ENCODE measurements at places on chromosomes 1 and 21.

GRCh38 chr1:27154469-27154990 lies 395 bp downstream of the SLC9A1 start:
- no peak for DNase-seq

DNA sequence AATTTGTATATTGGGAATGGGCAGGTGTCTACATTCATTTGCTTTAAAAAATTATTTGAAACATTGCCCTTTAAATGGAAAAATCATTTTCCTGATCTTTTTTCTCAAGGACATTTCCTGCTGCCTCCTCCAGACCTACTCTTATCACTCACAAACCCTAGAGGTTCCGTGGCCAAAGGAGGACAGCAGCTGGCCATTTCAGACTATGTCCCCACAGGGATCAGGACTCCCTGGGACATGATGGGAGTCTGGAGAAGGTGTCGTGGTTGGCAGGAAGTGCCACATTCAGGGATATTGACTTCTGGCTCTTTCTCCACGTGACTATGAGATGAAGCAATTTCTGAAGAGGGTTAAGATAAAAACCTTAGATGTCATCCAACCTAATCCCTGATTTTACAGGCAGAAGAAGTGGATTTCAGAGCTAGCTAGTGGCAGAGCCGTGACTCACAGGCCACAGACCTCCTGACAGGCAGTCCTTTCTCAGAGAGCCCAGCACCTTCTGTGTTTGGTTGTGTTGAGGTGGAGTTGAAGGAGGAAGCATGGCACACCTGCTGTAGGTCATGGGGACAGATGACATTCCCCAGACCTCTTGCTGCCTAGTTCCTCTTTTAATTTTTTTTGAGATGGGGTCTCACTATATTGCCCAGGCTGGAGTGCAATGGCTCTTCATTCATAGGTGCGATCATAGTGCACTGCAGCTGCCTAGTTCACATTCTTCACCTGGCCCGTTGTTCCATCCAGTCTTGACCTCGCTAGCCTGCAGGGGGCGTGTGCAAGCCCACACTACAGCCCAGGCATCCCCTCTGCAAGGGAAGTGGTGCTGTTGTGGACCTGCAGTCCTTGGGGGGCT lies 25.5 kb upstream of the IL10 start:
- peak; percentile 19 for DNase-seq

DNA sequence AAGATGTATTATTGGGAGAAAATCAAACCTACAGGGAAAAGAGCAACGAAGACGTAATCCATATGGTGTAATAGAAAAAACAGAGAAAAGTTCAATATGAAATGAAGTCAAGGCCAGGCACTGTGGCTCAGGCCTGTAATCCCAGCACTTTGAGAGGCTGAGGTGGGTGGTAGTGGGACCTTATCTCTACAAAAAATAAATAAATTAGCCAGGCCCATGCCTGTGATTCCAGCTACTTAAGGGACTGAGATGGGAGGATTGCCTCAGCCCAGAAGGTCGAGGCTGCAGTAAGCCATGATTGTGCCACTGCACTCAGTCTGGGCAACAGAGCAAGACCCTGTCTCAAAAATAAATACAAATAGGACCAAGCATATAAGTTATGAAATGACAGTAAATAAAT lies 11.4 kb downstream of the DESI2 start:
- no peak for DNase-seq

GRCh38 chr1:21756393-21757089 lies 26.4 kb downstream of the USP48 start:
- no peak for DNase-seq

- no peak for DNase-seq
Measured at GRCh38 chr21:40847951-40848350, 993 bp upstream of the DSCAM start.

GRCh38 chr1:63884486-63884885 lies 110.7 kb downstream of the ROR1 start:
- DNase-seq, result no peak

GRCh38 chr1:76870037-76870436 lies 2.8 kb downstream of the ST6GALNAC5 start:
- no peak for DNase-seq

DNA sequence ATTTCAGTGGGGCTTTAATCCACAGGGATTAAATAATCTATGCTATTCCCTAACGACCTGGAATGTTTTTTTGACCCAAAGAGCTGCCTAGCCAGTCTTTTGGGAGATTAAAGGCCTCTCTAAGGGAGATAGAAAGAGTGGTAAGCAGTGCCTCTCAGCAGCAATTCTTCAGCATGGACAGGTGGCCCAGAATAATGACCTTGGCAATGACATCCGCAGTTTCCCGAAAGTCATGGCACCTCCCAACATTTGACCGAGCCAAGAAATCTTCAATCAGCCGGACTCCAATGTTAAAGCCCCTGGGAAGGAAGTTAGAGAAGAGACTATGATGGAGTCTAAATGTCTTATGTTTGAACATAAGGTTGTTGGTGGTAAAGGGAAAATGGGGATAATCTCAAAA lies 9.8 kb downstream of the TRAPPC3 start:
- DNase-seq, result no peak

DNA sequence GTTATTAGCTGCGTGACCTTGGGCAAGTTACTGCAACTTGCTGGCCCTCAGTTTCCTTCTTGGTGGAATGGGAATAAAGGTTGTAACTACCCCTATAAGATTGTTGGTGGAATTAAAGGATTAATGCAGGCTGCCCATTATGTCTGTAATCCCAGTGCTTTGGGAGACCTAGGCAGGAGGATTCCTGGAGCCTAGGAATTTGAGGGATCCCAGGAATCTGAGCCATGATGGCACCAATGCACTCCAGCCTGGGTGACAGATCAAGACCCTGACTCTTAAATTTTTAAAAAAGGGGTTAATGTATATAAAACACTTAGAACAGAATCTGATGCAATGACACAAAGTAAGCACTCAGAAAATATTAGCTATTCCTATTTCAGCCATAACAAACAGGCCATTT lies 67.3 kb downstream of the PTGER3 start:
- DNase-seq, result no peak

DNA sequence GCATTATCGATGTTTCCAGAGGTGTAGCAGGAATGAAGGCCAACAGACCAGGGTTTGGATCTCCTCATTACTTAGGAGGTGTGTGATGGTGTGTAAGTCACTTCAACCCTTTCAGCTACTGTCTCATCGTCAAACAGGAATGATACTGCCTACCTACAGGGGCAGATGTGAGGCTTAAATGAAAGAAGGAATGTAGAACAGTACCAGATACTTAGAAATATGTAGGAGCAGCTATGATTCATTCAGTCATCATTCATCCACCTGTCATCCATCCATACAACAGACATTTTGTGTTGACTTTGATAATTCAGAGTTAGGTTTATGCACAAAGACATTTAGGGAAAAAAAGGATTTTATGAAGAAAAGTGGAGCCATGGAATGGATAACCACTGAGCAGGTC lies 486.9 kb upstream of the DAB1 start:
- DNase-seq, result no peak

GRCh38 chr1:230898144-230898543 lies 29.8 kb upstream of the C1orf198 start:
- DNase-seq, result no peak

GRCh38 chr21:17784180-17784598 lies 35.0 kb downstream of the C21orf91 start:
- no peak for DNase-seq

GRCh38 chr1:162204129-162204822 lies 134.8 kb downstream of the NOS1AP start:
- no peak for DNase-seq

- DNase-seq, result no peak
Measured at GRCh38 chr21:14675774-14676530, 129.8 kb upstream of the SAMSN1 start.

GRCh38 chr1:185151215-185151614 lies 5.5 kb downstream of the TRMT1L start:
- DNase-seq, result no peak

GRCh38 chr1:184329962-184330868 lies 56.6 kb upstream of the C1orf21 start:
- DNase-seq, result no peak

DNA sequence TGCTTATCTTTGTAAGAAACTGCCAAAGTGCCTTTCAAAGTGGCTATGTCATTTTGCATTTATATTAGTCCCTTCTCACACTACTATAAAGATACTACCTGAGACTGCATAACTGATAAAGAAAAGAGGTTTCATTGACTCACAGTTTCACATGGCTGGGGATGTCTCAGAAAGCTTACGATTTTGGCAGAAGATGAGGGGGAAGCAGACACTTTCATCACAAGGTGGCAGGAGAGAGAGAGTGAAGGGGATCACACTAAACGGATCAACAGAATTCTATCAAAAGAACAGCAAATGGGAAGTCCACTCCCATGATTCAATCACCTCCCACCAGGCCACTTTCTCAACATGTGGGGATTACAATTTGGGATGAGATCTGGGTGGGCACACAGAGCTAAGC lies 1352.0 kb upstream of the B3GALT2 start:
- no peak for DNase-seq

DNA sequence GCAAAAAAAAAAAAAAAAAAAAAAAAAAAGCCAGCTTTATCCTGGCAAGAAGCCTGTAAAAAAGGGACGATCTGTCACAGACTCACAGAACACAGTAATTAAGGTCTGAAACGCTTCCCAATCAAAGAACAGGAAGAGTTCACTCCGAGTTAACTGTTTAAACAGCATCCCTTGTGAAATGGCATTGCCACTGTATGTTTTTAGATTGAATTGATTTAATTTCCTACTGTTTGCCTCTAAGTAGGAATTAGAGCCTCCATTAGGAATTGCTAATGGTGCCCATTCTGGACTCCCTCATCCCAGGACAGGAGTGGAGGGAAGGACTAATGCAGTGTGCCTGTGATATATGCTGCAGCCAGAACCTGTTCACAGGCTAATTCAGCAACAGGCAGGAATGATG lies 370.8 kb downstream of the RWDD3 start:
- DNase-seq, result no peak

DNA sequence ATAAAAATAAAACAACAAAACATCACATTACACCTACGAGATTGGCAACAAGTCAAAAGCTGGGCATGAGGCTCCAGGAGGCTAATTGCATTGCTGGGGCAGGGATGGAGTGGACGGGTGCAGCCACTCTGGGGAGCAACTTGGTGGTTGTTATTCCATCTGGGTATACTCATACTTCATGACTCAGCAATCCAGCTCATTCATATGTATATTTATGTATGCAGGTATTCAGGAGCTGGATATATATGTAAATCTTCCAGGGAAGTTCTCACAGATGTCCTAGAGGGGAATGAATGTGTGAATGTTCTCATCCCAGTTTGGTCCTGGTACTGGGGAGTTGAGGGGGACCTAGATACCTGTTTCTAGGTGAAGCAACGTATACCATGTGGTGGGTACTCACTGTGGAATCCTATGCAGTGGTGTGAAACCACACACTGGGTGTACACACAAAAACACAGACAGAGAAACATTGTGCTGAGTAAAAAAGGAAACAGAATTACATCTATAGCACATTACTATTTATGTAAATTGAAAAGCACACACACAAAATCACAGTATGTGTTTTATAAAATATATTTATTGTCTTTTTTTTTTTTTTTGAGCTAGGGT lies 79.7 kb upstream of the RAB4A start:
- no peak for DNase-seq
